ENCODE measurements at places on chromosomes 7 and 10. TPM values are rescaled to one million over a fixed set of nuclear protein-coding genes. Genes with fewer than 3 reads are reported as not detected.

DNA sequence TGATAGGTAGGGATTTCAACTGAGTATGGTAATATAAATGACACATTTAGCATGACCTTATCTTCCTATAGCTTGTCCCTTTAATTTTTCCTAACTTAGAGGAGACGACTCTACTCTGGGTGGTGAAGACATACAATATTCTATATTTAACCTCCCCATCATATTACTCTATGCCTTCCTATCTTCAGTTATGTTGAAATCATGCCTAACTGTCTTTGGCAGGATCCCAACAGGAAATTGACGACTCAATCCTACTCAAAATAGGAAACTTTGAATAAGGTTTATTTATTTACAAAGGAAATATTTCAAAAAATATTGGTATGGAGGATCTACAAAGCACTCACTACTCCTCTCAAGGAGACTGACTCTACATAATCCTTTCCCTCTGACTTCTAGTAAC, 24.1 kb upstream of the SEMA3A start:
- DNase-seq, result peak; percentile 31

- no peak for DNase-seq
Measured at GRCh38 chr10:126268013-126268920, 120.0 kb downstream of the ADAM12 start.

The SCIN gene
- total RNA-seq, result 0.58 TPM

The WDFY4 gene
- 0.41 TPM for total RNA-seq

The CBLL1 gene
- 14.6 TPM for total RNA-seq
